ENCODE measurements at places on chromosomes 12 and 14.

DNA sequence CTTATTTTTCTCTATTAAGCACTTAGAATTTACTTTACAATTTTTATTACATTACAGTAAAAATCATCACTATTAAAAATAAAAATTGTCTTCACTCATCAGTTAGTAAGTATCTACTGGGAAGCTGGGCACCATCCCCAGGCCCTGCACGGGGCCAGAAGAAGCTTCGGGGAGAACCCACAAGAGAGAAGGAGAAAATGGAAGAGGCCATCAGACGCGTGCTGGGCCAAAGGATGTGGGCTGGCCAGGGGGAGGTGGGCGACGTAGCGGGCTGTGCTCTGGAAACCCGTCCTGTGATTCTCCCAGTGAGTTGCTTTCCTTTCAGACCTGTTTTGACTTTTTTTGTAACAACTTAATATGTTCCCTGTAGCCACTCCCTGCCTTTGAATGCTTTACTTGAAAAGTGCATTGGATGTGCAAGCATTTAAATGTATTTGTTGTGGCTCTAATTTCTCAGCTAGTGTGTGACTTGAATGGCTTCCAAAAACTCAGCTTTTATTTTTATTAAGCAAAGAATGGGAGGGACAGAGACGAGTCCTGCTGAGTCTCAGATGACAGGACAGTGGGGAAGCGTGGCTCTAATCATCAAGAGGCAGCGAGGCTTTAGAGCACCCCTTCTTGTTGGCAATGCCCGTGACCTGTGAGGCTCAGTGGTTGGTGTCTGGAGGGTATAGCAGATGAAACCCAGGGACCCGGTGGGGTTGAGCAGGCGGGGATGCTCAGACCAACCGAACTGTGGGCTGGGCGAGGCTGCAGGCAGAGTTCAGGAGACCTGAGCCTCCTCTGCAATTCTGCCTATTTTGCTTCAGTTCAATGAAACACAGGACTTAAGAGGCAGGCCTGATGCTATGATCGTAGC lies 38.8 kb downstream of the SYNE3 start:
- no peak for DNase-seq

DNA sequence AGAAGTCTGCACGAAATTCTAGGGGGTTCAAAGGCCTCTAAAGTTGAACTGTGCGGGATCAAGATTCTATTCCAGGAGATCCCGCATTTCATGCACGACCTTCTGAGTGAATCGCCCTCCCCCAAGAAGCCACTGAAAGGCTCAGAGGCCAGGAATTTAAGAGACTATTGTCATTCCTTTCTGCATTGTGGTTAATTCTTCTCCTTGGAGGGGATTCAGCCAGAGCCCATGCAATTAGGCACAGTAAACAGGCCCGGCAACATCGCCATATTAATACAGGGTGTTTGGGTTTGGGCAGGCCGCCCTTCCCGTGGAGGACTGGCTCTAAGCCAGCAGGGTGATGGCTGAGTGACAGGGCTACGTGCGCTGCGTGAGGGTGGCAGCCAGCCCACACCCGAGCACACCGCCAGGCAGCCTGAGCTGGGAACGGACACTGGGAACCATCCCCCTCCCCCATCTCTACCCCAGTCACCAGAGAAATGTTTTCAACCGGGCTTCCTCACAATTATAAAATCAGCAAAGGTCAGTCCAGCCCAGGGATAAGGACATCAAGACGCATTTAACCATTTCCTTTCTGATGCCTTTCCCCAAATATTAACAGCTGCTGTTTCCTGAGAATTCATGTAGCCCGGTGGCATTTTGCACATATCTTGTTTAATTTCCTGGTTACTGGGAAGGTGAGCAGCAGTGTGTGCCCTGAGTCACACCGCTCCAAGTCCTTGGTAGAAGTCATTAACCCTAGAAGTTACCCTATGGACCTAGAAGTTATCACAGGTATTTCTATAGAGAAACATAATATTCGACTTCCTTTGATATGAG lies 12.5 kb downstream of the EGLN3 start:
- DNase-seq, result no peak

GRCh38 chr14:73455294-73455693 lies 3.1 kb downstream of the NUMB start:
- no peak for DNase-seq

DNA sequence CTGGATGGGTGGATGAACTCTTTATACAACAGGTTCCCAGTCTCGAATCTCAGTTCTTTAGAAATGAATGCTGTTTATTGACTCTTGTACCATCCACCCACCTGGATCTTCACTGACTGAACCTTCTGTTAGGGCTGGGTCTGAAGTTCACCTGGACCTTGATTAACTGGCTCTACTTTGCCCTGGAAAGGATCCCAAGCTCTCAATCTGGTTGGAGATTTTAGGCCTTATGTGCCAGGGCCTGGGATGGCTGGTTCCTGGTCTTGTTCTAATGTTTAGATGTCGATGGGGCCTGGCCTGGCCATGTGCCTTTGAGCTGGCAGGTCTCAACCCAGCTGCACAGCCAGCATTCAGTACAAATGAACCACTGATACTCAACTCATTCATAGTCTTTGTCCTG lies 76.5 kb upstream of the MED13L start:
- DNase-seq, result no peak

- DNase-seq, result no peak
Observed at GRCh38 chr14:36212987-36213386, 36.5 kb upstream of the PTCSC3 start.

- DNase-seq, result no peak
Observed at GRCh38 chr12:47222520-47223030, 142.8 kb upstream of the AMIGO2 start.

- no peak for DNase-seq
Observed at GRCh38 chr12:76274420-76275083, 73.7 kb downstream of the BBS10 start.

DNA sequence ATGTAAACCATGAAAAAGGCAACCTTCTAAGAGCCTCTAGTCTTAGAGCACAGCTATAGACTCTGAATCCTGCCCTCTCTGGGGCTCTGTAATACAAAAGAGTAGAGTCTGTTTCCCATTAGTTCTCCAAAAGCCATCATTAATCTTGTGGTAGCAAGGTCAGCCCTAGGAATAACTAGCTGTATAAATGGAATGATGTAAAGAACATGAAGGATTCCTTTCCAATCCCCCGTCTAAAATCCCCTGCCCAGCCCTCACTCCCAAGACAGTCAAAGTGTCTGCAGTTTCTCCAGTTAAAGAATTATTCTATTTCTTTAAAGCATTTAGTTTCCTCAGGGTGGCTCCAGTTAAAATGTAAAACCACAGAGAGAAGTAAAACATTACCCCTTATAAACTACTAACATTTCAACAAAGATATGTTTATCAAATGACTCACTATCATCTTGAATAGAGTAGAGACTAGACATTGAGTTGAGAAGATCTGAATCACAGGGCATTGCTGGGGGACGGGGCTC lies 104.2 kb downstream of the ST8SIA1 start:
- DNase-seq, result no peak

DNA sequence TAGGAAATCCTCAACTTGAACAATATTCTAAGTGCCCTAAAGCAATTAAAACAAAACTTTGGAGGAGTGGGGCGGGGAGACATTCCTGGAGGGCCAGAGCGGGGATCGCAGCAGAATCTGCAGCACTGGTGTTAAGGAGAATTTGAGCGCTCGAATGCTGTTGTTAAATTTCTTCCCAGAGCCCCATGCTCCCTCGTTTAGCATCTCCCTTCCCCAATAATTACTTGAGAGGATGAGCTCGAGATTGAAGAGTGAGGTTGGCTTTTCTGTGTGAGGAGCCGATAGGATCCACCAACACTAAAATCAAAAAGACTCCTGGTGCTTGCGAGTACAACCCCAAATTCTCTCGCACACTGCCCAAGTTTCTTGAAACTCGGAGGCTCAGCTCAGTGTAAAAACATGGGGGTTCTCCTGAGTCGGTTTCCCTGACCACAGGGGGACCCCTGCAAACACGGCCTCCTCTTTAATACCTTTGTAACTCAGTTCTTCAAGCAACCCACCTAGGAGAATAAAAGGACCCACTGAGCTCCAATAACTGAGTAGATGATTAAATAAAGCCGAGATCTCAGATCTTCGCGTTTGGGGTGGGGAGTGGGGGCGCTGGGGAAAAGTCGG lies 10.2 kb upstream of the FOXG1 start:
- DNase-seq, result no peak

DNA sequence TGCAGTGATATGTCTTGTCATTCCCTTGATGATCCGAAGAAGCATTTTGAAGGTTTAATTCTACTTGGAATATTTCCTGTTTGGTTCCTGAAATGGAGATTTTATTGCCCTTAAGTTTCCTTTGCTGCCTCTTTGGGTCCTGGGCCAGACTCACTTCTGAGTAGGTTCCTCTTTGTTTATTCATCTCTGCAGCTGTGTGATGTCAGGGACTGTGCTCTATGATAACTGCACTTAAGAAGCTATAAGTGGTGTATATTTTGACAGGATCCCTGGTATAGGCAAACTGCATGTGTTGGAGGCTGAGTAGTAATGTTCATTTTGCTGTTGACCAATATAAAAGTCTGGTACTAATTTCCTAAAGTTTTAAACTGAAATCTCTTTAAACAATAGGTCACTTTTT lies at the start of gene KLRC4:
TSS of gene KLRC4 (minus strand) at position 366 of the 400 bp plus-strand sequence. CDS start at position 184, 182 bp downstream.
- no peak for DNase-seq

All from stimulated activated CD4-positive, alpha-beta T cell treated with anti-CD3 and anti-CD28 coated beads, Interleukin-1b, Interleukin-23, amount 100 ng/mL, for 4 hours (primary cell).